ENCODE measurements at places on chromosomes 2 and 18.

GRCh38 chr2:182318466-182319220 is 108.2 kb downstream of the PDE1A start:
- DNase-seq, result no peak

- DNase-seq, result no peak
These were observed 274.3 kb upstream of the NRP2 start for GRCh38 chr2:205407984-205408383.

DNA sequence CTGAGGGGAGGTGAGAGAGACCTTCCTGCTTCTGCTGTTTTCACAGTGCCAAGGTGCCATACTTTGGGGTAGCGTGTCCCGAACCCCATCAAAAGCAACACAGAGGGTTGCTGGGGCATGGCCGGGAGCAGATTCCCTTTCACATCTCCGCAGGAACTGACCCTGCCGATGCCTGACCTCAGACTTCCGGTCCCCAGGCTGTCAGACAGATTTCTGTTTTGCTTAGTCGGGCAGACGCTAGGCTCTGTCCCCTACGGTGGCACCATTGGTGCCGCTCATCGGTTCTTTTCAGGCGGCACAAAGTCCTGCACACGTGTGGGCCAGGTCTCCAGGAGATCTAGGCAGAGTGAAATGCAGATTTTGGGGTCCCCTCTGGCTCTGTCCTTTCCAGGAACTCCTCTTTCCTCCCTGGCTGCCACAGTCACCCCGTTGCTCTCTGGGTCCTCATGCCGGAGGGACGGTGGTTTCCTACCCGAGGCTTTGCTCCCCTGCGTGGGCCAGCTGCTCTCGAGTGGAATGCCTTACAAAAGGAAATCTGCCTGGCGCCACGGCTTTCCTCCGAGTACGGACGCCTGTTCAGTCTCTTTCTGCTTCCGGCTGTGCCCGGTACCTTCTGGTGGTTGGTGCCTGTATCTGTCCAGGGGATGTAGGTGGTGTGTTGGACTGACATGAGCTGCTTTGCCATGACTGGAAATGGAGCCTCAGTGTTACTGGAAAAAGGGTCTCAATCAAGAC is 39.3 kb downstream of the RTP5 start:
- DNase-seq, result no peak

GRCh38 chr2:21452263-21452662 is 328.5 kb downstream of the TDRD15 start:
- DNase-seq, result no peak

GRCh38 chr2:205408696-205409095 is 273.6 kb upstream of the NRP2 start:
- no peak for DNase-seq

DNA sequence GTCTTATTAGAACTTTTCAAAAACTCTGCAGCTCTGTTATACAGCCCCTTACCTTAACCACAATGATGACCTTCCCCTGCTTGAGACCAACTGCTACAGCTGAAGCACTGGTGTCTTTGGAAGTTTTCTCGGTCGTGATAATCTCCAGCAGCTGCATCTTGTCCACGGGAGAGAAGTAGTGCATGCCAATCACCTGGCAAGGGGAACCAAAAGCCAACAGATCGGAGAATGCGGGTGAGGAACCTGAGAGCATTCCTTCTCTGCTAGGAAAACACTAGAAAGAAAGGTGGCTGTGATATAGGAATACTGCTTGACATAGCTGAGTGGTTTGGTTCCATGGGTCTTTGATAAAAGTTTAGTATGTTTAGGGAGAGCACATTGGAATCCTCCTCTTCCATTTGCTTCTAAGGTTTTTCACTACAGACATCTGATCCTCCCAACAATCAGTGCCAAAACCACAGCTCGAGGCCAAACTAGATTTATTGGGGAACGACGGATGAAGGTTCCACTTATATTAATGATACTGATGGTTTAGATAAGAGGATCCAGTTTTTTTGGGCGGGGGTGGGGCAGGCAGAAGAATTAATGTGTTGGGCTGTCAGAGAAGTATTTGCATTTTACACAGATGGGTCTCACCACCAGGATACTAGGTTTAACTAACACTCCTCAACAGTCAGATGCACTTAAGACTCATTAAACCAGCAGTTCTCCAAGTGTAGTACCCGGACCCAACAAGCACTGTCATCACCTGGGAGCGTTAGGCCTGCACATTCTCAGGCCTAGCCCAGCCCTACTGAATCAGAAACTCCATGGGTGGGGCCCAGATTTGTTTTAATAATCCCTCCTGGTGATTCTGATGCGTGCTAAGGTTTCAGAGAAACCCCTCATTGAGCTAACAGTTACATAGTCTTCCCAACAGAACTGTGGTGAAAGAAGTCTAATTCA is 22.4 kb downstream of the GAREM2 start:
- DNase-seq, result no peak

DNA sequence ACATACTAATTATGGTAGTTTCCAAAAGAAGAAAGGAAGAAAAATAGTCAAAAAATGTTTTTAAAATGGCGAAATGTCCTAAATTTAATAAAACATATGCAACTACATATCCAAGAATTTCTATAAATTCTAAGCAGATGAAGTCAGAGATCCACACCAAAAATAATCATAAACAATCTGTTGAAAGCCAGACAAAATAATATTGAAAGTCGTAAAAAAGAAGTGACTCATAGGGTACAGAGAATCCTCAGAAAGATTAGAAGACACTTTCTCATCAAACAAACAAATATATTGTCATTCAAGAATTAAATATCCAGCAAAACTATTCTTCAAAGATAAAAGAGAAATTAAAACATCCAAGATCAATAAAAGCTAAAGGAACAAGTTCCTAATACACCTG is 281.4 kb upstream of the ZNF804A start:
- no peak for DNase-seq

GRCh38 chr2:28347596-28347995 is 45.1 kb upstream of the FOSL2 start:
- no peak for DNase-seq

DNA sequence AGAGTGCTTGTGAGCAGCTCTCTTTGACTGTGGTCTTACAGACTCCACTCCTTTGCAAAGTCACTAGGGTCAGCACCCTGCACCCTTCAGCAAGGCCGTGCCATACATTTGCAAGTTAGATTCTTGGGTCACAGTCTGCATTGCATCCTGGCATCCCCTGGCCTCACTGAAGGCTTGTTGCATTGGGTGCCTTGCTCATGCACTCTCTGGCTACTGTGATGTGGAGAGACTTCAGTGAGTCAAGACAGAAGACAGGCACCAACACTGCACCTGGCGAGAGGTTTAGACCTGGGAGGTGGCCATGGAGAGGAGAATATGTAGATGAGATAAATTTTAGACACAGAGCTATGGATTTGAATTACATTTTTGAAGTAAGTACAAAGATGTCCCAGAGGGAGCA is 146.4 kb upstream of the COPS8 start:
- DNase-seq, result no peak

DNA sequence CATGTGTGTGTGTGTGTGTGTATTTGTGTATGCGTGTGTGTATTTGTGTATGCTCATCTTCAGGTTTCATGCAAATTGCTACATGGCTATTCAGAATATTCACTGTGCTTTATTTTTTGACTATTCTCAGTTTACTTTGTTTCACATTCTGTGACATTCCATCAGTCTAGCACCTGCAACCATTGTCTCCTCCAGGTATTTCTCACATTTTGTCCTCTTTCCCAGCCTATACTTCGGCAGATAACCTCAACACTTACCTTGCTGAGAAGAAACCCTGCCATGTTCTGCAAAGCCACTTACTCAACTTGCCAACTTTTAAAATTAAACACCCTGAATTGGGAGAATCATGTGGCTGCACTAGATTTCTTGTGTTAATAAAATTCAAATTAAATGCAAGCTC is 135.4 kb upstream of the REG3A start:
- DNase-seq, result no peak

GRCh38 chr2:105804266-105804665 is 59.6 kb downstream of the NCK2 start:
- DNase-seq, result peak; percentile 93

DNA sequence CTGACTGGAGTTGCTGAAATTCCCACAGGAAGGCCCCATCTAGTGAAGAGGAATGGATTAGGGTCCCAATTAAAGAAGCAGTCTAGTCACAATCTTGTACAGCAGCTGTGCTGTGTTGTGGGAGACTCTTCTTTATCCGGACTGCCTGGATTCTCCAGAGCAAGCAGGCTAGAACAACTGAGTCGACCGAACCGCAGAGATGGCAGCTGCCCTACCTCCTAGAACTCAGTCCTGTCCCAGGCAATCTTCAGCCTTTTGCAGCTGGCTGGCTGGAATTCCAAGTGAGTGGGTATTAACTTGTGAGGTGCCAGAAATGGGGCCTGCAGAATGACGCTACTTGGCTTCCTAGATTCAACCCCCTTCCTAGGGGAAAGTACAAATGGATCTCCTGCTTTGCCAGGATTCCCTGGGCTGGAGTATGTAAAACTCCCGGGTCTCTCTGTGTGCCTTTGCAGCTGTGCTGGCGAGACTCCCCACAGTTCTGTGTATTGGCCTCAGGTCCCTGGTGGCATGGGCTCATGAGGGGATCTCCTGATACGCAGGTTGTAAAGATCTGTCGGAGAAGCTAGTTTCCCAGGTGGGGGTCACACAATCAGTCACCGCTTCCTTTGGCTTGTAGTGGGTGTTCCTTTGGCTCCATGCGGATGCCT is 1952.6 kb upstream of the LRRTM1 start:
- DNase-seq, result no peak

- DNase-seq, result no peak
These were observed 2.7 kb upstream of the ZC3H6 start for GRCh38 chr2:112272669-112273068.

DNA sequence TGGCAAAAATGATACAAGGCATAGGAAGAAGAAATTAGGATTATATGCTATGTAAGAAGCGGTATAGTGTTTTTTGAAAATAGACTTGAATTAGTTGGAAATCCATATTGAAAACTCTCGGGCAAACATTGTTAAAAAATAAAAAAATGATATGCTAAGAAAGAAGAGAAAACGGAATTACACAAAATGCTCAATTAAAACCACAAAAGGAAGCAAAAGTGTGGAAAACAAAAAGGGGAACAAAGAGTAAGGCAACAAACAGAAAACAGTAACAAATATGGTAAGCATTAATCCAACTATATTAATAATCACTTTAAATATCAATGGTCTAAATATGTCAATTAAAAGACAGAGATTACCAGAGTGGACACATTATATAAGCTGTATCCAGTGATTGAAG is 58.4 kb downstream of the TXNL1 start:
- no peak for DNase-seq

DNA sequence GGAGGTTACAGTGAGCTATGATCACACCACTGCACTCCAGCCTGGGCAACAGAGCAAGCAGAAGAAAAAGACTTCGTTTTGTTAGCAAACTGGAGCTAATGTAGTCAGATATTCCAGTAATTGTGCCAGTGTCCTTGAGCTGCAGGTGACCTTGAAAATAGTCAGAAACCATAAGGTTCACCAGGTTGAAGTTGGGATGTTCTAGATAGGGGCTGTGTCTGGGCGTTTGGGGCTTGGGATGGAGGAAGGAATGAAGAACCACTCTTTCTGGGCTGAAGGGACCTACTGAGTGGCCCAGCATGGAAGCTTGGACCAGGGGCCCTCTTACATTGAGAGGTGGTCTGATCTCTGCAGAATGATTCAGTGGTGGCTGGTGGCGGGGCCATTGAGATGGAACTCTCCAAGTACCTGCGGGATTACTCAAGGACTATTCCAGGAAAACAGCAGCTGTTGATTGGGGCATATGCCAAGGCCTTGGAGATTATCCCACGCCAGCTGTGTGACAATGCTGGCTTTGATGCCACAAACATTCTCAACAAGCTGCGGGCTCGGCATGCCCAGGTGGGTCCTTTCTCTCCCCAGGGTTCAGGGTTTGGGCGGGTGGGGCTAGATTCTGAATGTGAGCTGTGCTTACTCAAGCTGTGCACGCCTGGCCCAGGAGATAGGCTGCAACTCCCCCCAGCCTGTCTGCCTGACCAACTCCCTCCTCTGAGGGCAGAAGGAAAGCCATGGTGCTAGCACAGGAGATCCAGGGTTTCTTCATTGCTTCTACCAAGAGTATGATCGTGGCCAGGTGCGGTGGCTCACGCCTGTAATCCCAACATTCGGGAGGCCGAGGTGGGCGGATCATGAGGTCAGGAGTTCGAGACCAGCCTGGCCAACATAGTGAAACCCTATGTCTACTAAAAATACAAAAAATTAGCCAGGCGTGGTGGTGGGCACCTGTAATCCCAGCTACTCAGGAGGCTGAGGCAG is 17.1 kb downstream of the CCT7 start:
- DNase-seq, result no peak

DNA sequence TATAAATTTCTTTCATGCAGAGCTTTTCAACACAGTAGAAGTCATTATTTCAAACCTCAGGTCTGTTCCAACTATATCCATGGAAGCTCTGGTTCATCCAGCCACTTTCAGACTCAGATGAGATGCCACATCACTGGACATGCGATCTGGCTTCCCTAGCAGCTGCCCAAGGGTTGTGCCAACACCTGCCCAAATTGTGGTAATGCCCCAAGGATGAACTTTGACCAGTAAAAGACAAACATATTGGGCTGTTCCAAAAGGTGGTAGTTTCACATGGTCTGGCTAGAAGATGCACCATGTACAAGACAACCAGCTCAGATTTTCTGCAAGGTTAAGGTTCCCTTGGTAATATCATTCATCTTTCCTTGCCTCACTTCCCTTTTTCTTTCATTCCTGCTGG is 101.9 kb downstream of the THADA start:
- no peak for DNase-seq

- no peak for DNase-seq
These were observed 784 bp downstream of the ROCK1 start for GRCh38 chr18:21110713-21111345.

GRCh38 chr2:127072396-127072795 is 34.6 kb downstream of the BIN1 start:
- DNase-seq, result no peak

DNA sequence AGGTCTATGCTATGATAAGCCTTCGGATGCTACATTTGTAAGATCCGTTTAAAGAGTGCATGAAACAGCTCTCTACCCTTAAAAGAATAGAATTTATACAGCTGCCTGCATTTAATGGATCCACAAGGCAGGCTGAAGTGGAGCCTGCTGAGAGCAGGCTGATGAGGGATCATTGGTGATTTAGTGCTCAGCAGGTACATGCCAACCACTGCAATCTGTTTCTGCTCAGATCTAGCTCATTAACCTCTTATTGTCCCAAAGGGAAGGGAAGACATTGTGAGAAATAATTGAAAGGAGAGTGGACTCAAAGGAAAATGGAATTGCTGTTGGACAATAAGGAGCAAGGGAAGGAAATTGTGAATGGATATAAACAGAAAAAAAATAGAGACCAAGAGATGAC is 822.6 kb downstream of the TRIB2 start:
- peak; percentile 20 for DNase-seq

All from NCI-H2081 treated with DMSO at 0.1 percent for 48 hours (cell line).